ENCODE measurements at places on chromosomes 12 and 14. TPM values are rescaled to one million over a fixed set of nuclear protein-coding genes. Genes with fewer than 3 reads are reported as not detected.

- DNase-seq, result no peak
These were observed 53.1 kb downstream of the TAOK3 start for GRCh38 chr12:118319627-118320026.

DNA sequence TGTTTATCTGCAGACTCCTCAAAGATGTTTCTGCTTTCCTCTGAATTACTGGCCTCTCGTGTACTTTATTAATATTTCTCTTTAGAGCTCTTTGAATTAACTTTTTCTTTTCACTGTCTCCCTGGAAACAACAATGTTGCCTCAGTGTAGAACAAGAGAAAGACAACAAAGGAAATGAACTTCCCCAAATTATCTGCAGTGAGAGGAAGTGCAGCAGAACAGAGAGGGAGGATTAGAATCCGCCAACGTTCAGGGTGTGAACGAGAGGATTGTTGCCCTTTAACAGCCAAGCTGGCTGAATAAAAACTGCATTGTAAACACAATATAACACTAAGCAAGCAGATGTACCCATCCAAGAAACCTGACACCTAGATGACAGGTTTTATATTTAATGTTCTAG is 375.9 kb downstream of the GALC start:
- no peak for DNase-seq

DNA sequence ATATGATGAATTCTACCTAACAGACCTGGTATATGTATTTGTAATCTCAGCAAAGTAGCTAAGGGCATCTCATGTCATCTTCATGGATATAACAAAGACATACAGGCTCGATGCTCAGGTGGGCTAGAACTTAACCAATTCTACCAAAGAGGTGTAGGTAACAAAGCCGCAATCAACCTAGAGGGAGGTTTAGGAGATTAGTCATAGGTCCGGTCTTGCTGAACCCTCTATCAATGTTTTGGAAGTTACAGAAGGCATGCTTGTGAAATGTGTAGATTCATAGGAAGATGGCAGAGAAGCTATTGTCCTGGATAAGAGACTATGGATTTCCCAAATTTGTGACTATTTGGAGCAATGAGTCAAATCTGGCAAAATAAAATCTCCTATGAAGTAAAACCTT is 42.6 kb upstream of the SYCP3 start:
- DNase-seq, result no peak

GRCh38 chr12:1212526-1212925 is 221.5 kb downstream of the ERC1 start:
- no peak for DNase-seq

DNA sequence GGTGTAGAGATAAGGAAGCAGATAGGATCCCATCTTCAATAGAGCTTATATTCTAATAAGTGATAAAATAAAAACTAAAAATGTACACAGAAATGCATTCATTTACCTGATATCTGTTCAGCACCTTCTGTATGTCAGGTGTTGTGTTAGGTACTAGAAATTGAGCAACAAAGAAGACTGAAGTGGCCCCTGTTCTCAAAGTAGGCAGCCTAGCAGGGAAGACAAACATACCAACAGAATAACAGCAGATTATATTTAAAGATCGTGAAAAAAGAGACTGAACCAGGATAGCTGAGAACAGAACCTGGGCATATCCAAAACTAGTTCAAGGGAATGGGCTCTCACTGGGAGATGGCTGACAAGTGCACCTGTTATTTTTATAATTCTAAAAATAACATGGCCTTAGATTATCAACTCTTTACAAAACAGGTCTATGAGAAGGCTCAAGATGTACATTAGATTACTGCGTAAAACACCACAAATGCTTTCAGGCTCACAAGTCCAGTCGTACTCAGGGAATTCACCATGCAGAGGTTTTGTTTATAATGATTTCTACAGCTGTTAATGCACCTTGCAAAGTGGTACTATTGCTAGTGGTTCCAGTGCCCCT is 16.4 kb downstream of the ANO6 start:
- no peak for DNase-seq

- DNase-seq, result no peak
These were observed 11.8 kb downstream of the CCDC92 start for GRCh38 chr12:123960856-123961255.

DNA sequence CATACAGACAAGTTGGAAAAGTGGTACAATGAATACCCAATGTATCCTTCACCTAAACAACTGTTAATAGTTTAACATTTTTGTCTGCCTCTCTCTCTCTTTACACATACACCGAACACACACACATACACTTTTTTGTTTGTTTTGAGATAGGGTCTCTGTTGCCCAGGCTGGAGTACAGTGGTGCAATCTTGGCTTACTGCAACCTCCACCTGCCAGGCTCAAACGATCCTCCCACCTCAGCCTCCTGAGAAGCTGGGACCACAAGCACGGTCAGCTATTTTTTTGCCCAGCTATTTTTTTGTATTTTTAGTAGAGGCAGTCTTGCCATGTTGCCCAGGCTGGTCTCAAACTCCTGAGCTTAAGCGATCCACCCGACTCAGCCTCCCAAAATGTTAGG is 16.8 kb downstream of the ZCCHC8 start:
- DNase-seq, result no peak

DNA sequence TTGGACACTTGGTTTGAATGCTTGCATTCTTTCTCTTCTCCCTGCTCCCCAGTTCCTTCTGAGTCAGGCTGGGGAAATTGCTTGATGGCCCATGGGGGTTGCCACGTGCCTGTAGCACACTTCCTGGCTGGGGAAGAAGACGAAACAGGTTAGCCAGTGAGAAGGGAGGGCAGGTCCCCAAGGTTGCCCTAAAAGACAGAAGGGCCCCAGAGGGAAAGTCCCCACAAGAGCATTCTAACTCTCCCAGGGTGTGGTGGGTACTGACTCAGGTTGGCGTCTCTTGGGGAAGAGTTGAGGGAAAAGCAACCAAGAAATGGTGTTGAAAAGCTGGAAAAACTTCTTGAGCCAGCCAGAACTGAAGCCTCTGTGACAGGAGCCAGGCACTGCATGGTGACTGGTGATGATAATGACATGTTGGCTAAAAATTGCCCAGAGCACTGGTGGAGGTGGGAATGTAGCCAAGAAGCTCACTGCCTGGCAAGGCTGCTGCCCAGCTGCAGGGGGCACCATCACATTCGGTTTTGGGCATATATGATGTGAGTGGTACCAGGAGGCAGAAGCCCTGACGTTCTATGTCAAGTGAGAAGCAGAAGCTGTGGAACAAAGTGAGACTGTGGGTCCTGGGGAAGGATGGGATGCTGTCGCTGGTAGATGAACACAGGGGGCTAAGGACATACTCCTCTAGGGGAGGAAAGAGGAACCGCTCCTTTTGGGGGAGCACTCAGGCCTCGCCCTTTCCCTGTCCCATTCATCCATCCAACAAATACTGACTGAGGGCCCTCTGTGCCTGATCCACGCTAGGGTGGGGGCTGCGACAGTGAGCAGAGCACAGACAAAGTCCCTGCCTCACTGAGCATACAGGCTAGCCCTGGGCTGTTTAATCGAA is 8.1 kb upstream of the RABGGTA start:
- DNase-seq, result no peak

- no peak for DNase-seq
These were observed 36.3 kb upstream of the STK38L start for GRCh38 chr12:27207615-27208413.

Gene SLC25A21
- polyA plus RNA-seq, result 2.7 TPM

Gene C12orf54
- 0.39 TPM for polyA plus RNA-seq

Gene DDX23
- polyA plus RNA-seq, result 101 TPM

Gene PRICKLE1
- polyA plus RNA-seq, result 60.7 TPM

Gene MARK3
- polyA plus RNA-seq, result 102 TPM

Gene SALL2
- 44.6 TPM for polyA plus RNA-seq
